ENCODE measurements at places on chromosomes 4 and X.

- no peak for DNase-seq
These were observed 69.3 kb upstream of the IL2 start for GRCh38 chr4:122525865-122526264.

GRCh38 chrX:40094900-40095582, 2.7 kb downstream of the BCOR start:
- no peak for DNase-seq

DNA sequence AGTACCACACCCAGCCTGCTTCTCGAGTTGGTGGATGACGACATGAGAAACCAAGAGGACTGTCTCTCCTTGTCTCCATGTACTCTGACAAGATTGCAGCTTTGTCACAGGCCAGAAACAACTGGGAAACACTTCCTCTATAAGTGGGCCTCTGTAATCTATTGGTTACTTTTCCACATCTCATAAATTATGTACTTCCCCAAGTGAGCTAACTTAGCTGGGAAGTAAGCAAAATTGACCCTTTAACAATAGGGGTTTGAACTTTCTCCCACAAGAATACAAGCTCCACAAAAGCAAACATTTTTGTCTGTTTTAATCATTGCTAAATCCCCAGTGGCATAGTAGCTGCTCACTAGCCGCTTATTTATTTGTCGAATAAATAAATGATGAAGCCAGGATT, 14.1 kb upstream of the USO1 start:
- DNase-seq, result no peak

GRCh38 chrX:34467437-34467836, 189.6 kb downstream of the TMEM47 start:
- DNase-seq, result no peak

- no peak for DNase-seq
These were observed 33.6 kb upstream of the TAPT1 start for GRCh38 chr4:16259889-16260246.

GRCh38 chr4:76058302-76058701, 16.2 kb upstream of the ART3 start:
- DNase-seq, result no peak

DNA sequence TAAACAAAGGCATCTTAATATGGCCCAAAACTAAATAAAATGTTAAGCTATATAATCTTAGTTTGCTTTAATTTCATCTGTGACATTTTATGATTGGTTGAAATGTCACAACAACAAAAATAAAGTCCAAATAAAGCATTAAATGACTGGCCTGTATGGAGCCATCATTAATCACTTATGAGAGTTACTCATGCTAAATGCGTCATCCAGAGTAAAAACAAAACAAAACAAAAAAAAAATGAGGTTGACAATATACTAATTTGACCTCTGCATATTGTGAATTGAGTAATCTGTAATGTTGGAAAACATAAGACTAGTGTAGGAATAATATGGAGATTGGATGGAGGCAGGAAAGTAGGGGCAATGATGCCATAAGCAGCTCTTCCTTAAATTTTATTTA, 139.7 kb downstream of the MAPK10 start:
- DNase-seq, result no peak

DNA sequence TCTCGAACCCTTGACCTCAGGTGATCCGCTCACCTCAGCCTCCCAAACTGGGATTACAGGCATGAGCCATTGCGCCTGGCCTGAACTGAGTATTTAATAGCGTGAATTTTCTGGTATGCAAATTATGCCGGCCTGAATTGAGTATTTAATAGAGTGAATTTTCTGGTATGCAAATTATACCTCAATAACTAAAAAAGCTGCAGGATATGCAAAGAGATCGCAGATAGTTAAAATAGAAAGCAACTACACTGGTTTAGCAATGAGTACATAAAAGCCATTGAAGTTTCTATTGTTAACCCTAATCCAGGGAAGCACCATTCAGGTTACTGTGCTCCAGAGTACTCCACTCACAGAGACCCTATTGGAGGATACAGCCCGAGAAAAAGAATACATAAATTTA, 22.8 kb downstream of the FBXW7 start:
- no peak for DNase-seq

DNA sequence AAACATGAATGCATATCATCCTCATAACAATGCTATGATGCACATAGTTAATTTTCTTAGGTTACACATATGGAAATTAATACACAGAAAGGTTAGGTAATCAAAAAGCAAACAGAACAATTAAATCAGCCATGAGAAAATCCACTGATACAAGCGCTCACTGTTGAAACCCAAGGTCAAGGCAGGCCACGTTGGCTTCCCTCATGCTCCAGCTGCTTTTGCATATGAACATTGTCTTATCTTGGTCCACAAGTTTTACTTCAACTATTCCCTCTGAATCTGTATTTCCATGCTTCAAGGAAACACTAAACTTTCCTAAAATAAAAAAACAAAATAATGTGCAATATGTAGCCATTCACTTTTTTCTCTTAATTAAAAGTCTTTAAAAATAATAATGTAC, 34.5 kb upstream of the PLA2G12A start:
- no peak for DNase-seq

DNA sequence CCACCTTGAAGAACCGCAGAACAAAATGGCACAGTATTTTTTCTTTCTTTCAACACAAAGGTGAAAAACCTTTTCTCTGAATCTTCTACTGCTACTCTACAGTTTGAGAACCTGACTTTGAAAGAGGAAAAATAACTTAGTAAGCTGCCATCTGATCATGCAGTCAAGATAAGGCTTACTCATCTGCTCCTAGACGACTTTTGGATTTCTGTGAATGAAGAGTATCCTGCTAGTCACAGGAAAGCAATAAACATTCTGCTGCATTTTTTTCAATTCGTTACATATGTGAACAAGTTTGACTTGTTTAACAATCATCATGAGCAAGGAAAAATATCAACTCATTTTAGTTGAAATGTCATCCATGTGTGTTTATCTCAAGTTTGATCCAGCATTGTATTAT, 25.2 kb downstream of the TIGD2 start:
- DNase-seq, result no peak

DNA sequence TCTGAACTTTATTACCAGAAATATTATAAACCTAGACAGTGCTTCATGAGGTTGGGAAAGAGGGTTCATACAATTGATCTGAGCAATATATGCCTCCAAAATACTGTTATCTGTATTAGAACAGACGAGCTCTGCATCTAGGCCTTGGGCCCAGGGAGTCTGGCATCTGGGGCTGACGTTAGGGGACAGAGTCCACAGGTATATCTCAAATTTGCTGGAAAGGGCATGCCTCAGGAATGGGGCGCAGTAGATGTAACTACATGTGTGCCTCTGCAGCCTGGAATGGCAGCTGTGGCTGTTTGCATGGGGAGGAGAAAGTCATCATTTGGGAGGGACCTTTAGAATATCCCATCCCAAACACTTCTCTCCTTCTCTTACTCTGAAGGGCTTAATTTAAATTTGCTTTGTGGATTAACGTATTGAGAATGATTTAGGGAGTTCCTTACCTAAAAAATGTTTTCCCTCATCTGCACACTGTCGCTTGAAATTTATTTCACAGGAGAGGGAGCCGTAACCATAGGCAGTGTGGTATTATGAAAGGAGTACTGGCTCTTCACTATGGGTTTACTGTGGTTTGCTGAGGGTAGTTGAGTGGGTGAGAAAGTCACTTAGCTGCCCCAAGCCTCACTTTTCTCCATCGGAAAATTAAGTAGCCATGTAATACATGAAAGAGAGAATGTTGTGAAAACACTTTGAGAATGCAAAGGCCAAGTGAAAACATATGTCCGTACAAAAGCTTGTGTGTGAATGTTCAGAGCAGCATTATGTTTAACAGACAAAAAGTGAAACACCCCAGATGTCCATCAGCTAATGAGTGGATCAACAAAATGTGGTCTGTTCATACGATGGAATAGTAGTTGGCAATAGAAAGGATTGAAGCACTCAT, 5.9 kb downstream of the ADD1 start:
- DNase-seq, result no peak

GRCh38 chr4:113141901-113142346, 92.5 kb downstream of the ANK2 start:
- peak; percentile 98 for DNase-seq

DNA sequence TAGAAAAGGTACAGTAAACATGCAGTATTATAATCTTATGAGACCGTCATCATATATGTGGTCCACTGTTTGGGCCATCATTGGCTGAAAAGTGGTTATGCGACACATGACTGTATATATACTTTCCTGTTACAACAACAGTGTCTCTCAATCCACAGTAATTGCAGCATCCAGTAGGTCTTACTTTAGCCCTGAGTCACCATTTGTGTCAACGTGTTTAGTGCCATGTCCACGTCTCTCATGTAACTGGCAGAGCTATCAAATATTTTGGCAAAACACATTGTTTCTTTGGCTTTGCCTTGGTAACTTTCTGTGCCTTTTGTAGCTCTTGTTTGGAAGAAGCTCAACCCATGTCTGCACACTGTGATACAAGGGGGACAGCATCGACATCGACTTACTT, 73.8 kb downstream of the CD38 start:
- no peak for DNase-seq

DNA sequence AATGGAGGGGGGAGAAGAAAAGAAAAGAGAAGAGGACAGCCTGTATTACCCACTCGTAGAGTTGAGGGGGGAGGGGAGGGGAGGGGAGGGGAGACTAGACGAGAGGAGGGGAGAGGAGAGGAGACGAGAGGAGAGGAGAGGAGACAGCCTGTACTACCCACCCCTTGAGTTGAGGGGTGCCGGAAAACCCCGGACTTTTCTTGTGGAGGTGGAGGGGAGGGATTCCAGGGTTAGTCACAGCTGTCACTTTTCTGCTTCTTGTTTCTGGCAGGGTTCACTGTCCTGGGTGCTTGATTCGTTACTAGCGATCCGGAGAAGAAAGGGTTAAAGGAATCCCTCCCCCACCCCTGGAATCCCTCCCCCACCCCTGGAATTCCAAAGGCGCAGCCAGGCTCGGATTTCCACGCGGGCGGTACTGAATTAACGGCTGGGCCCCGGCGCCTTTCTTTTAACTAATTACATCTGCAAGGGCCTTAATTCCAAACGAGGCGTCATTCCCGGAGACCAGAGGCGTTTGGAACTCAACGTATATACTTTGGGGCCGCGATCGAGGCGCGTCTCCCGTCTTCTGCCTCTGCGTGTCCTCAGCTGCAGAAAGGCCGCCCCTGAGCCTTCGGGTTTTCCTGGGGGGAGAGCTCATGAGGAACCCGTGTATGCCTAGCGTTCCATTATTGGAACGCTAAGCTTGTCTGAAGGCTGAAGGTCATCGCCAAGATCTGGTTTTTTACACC, 20.1 kb upstream of the CSF2RA start:
- DNase-seq, result no peak

GRCh38 chr4:174274436-174274835, 9.0 kb downstream of the FBXO8 start:
- no peak for DNase-seq

DNA sequence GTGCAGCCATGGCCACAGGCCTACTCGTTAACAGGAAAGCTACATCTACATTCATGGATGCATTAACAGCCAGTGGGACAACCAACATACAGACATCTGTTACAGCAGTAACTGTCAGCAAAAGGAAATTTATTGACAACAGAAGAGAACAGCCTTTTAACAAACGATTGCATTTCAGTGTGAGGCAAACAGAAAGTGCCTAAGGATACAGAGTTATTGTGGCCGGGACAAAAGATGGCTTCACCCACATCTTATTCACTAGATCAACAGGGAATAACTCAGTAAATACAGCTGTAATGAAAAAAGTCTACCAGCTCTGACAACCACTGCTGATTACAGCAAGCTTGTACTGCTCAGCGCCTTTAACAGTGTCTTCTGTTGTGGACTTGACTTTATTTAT, 61.5 kb upstream of the TBL1X start:
- peak; percentile 55 for DNase-seq

- DNase-seq, result no peak
These were observed 70.8 kb downstream of the SMARCA1 start for GRCh38 chrX:129452523-129452922.

DNA sequence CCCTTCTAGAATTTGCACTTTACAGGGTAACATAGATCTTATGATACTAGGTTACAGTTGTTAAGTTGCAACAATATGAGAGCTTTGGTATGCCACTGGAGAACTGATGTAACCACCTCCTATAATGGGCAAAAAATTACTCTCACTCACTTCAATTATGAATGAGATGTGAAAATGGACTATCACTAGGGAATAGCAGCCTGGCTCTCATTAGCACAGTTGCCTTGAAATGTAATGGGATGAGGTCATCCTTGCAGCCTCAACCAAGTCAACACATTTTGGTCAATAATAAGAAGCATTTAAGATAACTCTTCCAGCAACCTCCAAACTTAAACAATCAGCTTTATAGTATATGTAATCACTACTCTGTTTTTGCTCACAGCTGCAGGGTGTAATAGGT, 69.4 kb downstream of the TBC1D9 start:
- DNase-seq, result no peak

DNA sequence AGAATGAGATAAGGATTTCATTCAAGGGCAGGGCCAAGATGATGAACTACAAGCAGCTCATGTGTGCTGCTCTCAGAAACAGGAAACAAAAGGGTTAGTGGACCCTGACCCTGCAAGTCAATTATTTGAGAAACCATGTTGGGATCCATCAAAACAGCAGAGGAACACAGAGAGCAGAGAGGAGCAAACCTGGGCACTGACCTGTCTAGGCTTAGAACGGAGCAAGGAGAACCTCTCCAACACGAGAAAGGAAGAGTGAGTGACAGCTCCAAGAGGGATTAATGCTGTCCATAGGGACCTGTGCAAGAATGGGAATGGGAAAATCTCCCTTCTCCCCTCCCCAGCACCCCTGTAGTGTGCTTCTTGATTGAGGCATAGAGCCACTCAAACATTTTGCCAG, 53.9 kb upstream of the UGT2B4 start:
- DNase-seq, result no peak

DNA sequence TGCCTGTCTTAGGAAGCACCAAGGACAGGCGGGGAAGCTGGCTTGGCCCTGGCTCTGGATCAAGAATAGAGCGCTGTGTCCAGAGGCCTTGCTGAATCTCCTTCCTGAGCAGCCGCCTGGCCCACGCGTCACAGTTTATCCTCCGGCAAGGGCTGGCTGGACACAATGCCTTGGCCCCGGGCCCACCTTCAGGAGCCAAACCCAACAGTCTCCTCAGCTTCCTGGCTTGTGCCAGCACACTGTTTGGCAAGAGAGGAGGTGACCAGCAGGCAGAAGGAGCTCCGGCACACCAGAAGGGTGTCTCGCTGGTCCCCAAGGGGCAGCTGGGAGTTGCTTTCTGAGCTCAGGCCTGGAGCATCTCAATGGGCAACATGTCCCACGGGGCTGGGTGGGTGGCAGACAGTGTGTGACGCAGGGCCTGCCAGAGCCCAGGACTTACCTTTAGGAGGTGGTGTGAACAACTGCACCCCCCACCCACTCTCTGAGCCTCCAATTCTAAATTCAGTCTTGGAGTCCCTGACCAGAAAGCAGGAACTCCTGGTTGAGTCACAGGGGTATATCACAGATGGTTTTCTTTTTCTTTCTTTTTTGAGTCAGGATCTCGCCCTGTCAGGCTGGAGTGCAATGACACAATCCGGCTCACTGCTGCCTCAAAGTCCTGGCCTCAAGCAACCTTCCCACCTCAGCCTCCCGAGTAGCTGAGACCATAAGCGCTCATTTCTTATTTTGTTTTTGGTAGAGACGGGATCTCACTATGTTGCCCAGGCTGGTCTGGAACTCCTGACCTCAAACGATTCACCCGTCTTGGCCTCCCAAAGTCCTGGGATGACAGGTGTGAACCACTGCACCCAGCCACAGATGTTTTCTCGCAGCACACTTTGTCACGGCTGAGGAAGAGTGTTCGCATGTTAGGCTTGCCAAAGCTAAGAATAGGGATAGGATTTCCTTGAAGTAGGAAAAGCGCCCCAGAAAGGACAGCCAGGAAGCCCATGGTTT, 361.2 kb downstream of the BCOR start:
- no peak for DNase-seq

- no peak for DNase-seq
These were observed 77.9 kb downstream of the BTC start for GRCh38 chr4:74716436-74716765.

- DNase-seq, result no peak
These were observed 234.4 kb downstream of the NKX6-1 start for GRCh38 chr4:84264652-84265051.
